ENCODE measurements at places on chromosomes 1 and 21. TPM values are rescaled to one million over a fixed set of nuclear protein-coding genes. Genes with fewer than 3 reads are reported as not detected.

LCE1A gene
- total RNA-seq = not detected

GPR25 gene
- not detected for total RNA-seq

PAPPA2 gene
- total RNA-seq = 0.30 TPM

DPT gene
- not detected for total RNA-seq

SLC44A5 gene
- total RNA-seq = not detected

CTH gene
- total RNA-seq = 9.2 TPM

GPR61 gene
- total RNA-seq = not detected

CD1C gene
- total RNA-seq = not detected

CHODL gene
- 0.15 TPM for total RNA-seq
